ENCODE measurements at places on chromosomes 12 and 14.

GRCh38 chr14:61153914-61154545, 127.1 kb downstream of the TMEM30B start:
- DNase-seq, result no peak

DNA sequence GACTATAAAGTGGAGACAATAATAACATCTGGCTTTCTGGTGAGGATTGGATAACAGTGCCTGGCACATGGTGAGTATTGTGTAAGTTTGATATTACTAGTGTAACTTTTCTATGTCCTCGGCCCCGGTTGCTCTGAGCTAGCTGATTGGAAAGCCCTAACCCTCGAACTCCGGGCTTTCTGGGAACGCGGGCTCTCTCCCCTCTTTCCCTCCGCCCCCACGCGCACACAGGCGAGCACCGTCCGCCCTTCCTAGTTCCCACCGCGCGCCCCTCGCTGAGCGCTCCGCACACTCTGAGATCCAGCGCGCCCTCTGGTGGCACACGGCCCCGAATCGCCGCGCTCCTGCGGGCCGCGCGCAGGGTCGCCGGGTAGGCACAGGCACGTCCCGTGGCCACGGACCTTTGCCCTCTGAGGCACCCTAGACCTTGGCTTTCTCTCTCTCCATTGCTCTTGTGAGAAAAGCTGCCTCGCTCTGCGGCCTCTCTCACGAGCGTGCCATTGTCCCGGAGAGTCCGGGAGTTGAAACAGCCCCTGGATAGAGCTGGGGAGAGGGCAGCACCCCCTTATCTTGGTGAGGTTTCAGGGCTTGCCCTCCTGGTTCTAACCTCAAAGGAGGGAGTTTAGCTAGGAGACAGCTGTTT, 23.2 kb upstream of the ESRRB start:
- peak; percentile 79 for DNase-seq

DNA sequence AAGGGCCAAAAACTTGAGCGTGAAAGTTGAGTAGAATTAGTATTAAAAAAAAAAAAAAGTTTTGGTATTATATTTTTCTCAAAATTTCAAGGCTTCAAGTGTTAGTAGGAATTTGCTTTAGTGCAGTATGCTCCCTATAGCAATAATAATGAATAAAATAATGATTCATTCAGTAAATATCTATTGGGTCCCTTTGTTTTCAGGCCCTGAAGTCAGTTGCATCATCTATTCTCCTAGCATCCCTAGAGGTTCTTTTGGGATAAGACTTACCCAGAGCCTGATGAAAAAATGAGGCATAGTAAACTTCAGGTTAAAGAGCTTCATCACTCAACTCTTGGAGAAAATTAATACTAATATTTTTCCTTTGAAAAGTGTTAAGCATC, 1.1 kb downstream of the KMT5A start:
- DNase-seq, result no peak

- DNase-seq, result peak; percentile 87
Observed at GRCh38 chr14:63727231-63727735, 582 bp downstream of the SGPP1 start.

GRCh38 chr12:28558250-28558649, 368.0 kb downstream of the CCDC91 start:
- DNase-seq, result no peak

DNA sequence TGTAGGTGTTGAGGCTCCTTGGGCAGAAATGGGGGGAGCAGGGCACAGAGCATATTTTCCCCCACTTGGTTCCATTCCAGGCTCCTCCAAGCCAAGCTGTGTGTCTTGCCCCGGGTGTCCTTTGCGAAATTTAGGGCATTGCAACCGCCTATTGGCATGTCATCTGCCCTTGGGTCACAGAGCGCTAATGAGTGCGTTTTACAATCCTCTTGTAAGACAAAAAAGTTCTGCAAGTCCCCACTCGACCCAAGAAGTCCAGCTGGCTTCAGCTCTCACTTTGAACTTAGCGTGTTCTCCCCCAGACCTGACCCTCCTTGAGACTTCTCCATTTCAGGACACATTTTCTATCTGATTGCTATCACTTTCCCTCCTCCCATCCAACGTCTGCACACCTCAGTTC, 6.1 kb upstream of the LRTM2 start:
- no peak for DNase-seq

DNA sequence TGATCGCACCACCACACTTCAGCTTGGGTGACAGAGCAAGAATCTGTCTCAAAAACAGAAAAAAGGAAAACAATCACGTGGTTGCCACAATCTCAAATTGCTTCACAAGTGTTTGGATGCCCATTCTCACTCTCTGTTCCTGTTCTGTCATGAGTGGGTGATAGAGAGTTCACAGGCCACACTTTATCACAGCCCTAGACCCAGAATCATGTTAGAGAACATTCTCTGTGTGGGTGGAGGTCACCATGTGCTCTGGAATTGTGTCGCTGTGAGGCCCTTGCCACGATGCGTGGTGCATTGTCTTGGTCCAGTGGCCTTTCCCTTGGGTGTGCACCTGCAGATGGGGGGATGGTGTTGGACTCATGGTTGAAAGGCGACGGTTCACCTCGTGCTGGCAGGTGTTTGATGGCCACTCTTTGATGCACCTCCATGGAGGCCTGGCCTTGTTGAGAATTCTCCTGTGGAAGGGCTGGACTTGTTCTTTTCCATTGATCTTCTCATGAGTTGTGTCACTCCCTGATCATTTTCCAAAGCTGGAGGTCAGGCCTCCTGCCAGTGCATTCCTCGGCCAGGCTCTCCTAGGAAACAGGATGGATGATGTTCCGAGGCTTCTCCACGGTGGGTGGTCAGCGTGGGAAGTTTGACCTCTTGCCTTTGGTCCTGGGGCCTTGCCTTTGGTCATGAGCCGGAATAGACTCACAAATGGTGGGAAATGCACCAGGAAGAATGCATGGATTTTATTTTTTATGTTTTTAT, 91.9 kb downstream of the SLC24A4 start:
- no peak for DNase-seq

DNA sequence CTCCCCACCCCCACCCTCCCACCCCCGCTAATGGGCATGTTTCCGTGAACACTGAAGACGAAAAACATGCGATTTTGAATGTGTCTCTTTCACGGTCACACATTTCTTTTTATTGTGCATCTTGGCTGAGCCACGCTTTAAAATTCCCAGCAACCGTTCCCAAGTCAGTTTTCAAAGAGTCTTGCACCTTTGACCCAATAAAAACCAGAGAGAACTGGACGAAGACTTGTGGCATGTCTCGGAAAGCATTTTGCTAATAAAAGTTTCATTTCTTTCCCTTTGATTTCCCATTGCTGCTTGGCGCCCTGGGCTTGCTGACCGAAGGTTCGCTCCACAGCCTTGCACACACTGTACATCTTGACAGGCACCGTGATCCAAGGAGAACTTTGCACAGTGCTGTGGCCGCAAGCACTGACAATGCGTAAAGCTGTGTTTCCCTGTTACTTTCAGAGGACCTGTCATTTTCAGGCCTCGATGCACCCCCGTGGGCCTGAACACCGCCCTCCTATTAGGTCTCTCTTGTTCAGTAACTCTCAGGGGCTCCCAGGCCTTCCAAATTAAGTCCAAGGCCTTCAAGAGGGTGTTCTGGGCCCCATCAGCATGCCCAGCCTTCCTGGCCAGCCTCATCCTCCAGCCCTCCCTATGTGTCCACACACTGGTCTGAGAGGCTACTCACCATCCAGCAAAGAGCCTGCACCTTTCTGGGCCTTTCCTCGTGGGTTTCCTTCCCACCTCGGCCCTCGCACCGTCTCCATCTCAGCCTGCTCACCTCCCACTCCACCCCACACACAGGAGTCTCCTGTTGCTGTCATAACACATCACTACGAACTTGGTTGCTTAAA, 63.4 kb upstream of the DIO3 start:
- DNase-seq, result no peak

GRCh38 chr12:63348556-63348955, 197.6 kb upstream of the AVPR1A start:
- no peak for DNase-seq

DNA sequence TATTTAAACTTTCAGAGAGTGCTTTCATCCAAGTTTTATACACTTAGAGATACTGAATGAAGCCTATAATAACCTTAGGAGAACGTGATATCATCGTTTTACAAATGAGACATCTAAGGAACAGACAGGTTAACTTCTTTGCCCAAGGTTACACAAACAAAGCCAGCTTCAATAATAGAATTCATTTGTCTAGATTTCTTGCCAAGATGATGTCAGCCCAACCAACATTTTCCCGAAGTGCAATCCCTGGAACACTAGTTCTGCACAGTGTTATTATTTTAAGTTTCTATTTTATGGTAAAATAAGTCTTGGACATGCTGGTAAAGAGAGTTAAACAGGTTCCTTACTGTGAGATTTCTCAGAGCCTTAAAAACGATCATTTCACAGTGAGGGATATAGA, 174.6 kb downstream of the SLC25A21 start:
- DNase-seq, result no peak

- DNase-seq, result no peak
Observed at GRCh38 chr12:130636370-130636769, 79.7 kb downstream of the RIMBP2 start.

- peak; percentile 74 for DNase-seq
Observed at GRCh38 chr14:105092171-105093037, 27.2 kb upstream of the GPR132 start.

DNA sequence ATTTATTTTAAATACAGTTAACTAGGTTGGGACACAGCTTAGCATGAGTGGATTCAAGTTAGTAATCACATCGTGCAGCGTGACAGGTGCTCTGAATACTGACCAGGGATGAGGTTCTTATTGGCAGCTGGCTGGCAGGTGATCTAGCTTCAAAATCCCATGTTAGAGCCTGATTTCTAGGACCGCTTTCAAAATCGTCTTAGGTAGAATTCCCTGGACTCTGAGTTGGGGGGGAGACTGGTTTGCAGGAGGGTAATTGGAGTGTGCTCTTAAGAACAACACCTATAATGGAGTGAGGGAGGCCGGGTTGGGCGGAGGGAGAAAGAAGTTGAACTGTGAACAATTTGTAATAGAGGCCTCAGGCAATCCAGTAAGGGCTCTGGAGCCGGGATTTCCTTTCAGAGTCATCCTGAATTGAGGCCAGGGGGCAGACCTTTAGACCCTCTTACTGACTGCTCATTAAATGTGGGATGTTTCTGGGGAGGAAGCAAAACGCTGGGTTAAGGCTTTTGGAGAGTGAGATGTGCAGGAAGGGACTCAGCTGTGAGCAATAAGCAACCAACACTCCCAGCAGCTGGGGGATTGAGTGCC, 874 bp upstream of the YARS2 start:
- DNase-seq, result no peak

DNA sequence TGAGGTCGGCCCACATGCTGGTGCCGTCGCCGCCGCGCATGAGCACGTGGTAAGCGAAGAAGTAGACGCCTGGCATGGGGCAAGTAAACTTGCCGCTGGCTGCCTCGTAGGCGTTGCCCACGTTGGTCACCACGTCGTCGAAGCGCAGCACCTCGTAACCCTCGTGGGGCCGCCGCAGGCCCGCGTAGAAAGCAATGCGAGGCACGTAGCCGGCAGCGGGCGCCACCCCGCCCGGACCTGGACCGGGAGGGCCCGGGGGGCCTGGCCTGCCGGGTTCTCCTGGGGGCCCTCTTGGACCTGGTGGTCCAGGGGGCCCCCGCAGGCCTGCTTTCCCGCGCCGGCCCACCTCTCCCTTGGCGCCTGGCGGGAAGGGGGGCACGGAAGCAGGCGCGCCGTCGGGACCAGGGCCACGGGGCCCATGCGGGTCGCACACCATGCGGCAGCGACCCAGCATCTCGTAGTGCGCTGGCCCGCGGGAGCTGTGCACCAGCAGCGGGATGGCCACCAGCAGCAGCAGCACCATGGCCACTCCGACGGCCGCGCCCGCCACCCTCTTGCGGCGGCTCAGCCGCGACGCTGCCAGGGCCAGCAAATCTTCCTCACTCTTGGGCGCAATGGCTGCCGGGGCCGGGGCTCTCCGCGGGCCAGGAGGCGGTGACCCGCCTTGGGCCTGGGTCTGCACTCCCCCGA, 888 bp downstream of the C1QL4 start:
- peak; percentile 53 for DNase-seq

DNA sequence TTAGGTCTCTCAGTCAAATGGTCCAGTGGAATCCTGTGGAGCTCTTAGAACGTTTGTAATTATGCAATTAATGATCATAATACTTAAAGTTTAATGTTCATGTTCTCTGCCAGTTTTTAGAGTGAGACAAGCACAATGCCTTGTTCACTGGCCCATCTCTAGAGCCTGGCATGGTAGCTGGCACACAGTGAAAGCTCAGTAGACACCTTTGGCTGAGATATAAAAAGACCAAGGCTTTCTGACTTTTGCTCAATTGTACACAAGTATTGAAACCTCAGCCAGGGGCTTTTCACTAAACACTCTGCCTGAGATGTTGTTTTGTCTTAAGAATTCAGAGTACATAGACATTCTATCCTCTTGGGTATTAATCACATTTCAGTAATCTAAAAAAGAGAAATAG, 241.8 kb upstream of the ATP2B1 start:
- DNase-seq, result no peak

GRCh38 chr12:69844416-69844815, 19.4 kb downstream of the MYRFL start:
- DNase-seq, result no peak

DNA sequence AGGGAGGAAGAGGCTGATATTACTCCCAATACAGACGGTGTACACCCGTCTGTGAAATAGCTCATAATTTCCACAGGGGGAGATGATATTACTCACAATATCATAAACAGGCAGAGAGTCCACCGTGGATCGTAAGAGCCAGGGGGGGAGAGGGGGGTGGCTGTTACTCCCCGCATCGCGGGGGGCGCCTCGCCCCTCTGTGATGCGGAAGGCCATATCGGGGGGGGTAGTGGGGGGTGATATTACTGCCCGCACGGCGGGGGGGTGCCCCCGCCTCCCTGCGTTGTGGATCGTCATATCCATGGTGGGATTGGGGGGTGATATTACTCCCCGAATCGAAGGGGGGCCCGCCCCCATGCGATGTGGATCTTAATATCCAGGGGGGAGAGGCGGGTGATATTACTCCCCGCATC, 91.9 kb downstream of the FRMD6 start:
- DNase-seq, result no peak

DNA sequence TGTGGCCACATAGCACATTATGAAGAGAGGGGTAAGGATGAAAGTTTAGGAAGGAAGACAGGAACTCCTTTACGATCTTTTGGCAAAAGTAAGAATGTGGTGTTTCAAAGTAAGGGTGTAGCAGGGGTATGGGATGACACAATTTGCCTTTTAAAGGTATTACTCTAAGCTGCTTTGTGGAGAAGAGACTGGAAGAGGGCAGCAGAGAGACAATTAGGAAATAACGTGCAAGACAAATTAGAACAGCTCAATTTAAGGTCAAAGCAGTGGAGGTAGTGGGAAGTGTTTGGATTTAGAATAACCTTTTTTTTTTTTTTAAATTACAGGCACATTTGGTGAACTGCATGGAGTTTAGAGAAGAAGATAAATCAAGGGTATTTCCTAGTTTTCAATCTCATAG, 342.6 kb downstream of the NOVA1 start:
- DNase-seq, result no peak

Data from right kidney (tissue), 9 donors.